ENCODE measurements at places on chromosomes 1 and 21.

DNA sequence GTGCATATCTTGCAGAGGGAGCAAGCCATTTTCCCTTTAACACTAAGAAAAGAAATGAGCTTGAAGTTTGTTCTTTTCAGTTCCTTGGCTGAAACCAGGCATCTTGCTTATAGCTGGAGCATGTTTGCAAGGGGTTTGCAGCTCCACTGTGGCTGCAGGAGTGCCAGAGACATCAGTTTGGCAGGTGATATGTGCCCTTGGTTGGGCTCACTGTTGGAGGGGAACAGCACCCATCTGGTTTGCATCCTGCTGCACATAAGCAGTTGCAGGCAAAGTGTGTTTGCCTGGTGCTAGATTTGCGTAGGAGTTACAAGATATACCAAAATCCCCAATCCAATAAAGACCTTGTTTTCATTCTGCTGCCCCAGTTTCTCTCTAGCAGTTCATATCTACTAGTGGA, 47.8 kb upstream of the IKBKE start:
- DNase-seq, result no peak

DNA sequence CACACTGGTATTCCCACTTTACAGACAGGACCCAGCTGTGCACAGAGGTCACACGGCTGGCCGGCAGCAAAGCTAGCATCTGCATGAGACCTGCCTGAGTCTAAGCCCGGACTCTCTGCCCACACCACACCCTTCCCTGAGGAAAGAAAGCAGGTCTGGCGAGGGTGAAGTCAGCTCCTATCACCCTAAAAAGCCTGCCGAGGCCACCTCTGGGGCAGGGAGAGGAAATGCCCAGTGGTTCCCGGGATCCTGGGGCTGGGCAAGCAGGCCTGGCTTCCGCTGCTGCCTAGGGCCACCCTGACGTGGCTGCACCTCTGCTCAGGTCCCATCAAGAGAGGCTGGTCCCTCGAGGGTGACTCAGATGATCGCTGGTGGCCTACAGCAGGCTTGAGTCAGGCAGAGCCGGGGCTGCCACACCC, 42.2 kb downstream of the RAP1GAP start:
- DNase-seq, result no peak

GRCh38 chr1:65193129-65193695, 45.2 kb downstream of the AK4 start:
- no peak for DNase-seq

- DNase-seq, result no peak
Observed at GRCh38 chr21:38718481-38718880, 87.2 kb upstream of the ETS2 start.

- no peak for DNase-seq
Observed at GRCh38 chr1:204946640-204947039, 76.0 kb downstream of the NFASC start.

- DNase-seq, result no peak
Observed at GRCh38 chr1:7529917-7530316, 241.2 kb upstream of the VAMP3 start.

GRCh38 chr1:152640351-152640750, 17.4 kb upstream of the LCE3A start:
- DNase-seq, result no peak

- DNase-seq, result no peak
Observed at GRCh38 chr1:2283991-2284895, 56.1 kb downstream of the SKI start.

- DNase-seq, result no peak
Observed at GRCh38 chr1:91065337-91065736, 43.5 kb upstream of the ZNF644 start.

DNA sequence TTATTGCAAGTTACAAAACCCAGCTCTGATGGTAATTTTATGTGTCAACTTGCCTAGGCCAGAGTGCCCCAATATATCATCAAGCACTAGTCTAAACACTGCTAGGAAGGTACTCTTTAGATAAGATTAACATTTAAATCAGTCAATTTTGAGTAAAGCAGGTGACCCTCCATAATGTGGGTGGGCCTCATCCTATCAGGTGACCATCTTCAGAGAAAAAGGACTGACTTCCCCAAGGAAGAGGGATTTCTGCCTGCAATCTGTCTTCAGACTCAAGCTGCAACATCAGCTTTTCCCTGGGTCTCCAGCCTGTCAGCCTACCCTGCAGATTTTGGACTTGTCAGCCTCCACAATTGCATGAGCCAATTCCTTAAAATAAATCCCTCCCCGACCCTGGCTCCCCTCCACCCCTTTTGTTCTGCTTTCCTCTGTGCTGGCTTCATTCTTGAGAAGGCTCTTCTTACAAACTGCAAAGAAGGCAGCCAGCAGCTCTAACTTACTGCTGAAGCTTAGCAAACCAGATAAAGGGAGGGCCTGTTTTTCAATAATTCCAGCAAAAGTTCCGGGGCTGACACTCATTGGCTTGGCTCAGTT, 56.4 kb upstream of the RUNX3 start:
- DNase-seq, result no peak

DNA sequence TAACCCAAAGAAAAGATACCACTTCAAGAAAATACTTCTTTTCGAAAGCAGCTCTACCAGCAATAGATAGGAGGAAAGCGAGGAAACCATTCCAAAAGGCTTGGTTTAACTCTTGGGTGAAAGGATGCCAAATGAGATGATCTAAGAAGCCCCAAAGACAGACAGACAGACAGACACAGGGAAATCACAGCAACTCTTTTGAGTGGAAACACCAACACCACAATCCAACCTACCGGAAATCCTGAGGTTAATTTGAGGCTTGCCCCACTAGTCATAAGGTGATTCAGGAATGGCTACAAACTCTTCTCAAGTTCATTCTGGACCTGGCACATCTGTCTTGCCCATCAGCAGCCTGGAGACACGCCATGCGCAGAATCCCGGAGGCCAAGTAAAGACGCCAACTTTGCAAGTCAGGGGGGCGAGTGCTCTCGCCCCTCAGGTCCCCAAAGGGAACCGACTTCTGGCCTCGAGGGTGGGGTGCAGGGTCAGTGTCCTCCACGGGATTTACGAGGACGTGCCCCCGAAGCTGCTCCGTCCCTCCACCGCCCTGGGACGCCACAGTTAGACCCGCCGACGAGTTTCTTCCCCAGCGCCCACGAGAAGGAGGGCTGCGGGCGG, 778 bp downstream of the EVI5 start:
- no peak for DNase-seq

GRCh38 chr1:228030451-228031201, 23.8 kb downstream of the WNT3A start:
- no peak for DNase-seq

DNA sequence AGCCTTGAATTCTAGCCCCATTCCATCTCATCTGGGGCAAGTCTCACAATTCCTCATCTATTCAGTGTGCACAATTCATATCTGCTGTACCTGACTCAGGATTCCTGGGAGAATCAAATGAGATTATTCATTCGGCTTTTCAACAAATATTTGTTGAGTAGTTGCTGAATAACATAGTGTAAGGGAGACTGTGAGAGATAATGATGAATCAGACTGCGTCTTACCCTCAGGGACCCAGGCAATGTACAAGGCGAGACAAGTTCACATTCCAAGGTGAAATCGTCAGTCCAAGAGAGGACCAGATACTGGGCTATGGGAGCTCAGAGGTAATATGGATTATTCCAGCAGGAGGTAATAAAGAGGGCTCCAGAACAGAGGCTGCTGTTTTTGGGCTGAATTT, 67.8 kb upstream of the SMYD2 start:
- DNase-seq, result no peak

DNA sequence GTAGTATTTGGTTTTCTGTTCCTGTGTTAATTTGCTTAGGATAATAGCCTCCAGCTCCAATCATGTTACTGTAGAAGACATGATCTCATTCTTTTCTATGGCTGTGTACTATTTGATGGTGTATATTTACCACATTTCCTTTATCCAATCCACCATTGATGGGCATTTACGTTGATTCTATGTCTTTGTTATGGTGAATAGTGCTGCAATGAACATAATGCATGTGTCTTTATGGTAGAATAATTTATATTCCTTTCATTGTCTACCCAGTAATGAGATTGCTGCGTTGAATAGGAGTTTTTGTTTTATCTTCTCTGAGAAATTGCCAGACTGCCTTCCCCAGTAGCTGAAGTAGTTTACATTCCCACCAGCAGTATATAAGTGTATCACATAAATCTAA, 538.8 kb downstream of the LRRIQ3 start:
- no peak for DNase-seq

DNA sequence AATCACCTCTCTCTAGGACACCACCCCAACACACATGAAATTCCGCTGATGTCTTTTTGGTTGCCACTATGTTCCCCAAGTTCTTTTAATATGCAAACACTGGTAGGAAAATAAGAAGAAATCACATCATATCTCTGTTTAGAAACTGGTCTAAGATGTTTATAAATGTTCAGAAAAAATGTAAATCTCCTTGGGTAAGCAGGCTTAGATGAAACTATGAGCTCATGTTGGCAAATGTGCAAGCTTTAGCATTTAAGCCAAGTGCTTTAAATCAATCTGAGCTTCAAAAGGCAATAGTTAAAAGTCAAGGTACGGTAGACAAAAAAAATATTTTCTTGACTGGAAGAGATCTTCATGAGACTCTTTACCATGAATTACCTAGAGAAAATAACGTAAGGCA, 25.2 kb upstream of the SLAMF9 start:
- DNase-seq, result no peak

GRCh38 chr1:22916471-22916820, 56.2 kb downstream of the LACTBL1 start:
- DNase-seq, result no peak

DNA sequence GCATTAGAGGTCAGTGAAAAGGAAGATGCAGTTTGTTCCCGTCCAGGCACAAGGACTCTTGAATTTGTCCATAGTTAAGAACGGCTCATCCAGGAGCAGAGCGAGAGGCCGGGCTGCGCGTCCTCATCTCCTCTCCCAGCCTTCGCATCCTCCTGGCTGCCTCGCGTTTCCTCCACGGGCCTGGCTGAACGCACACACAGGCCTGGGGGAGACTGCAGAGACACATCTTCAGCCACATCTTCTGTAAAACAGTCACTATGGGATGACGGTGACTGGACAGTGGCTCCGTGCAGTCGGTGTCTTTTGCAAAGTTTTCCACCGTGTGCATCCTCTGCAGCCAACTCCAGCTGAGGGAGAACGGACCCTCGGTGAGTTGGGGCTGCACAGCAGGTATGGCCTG, 89.7 kb downstream of the PSMG1 start:
- DNase-seq, result no peak

GRCh38 chr1:234533975-234534876, 55.2 kb upstream of the TARBP1 start:
- DNase-seq, result no peak

DNA sequence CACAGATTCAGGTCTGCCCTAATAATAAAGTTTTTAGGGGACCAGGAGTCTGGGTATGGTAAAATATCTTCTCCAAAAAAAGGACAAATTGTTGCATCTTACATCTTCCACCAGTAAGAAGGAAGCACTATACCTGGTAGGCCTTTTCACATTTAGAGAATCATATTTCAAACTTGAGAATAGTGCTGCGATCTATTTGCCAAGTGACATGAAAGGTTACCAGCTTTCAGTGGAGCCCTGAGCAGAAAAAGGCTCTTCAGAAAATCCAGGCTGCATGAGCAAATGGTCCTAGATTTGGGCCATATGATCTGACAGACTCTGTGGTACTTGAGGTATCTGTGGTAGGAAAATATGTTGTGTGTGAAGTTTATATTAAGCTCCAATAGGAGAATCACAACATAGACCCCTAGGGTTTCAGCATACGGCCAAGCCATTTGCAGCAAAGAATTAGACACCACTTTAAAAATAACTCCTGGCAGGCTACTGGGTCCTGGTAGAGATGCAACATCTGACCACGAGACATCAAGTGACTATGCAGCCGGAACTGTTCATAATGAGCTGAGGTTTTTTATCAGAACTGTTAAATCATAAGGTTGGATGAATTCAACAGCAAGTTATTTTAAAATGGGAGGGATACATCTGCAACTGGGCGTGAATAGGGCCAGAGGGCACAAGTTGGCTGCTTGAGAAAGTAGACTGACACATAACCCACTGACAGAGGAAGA, 38.6 kb upstream of the CCDC190 start:
- DNase-seq, result no peak

- no peak for DNase-seq
Observed at GRCh38 chr1:25617625-25618432, 1.2 kb downstream of the MAN1C1 start.

GRCh38 chr1:222229672-222230312, 318.1 kb downstream of the HHIPL2 start:
- no peak for DNase-seq

GRCh38 chr21:20419772-20420171, 578.4 kb upstream of the NCAM2 start:
- no peak for DNase-seq

DNA sequence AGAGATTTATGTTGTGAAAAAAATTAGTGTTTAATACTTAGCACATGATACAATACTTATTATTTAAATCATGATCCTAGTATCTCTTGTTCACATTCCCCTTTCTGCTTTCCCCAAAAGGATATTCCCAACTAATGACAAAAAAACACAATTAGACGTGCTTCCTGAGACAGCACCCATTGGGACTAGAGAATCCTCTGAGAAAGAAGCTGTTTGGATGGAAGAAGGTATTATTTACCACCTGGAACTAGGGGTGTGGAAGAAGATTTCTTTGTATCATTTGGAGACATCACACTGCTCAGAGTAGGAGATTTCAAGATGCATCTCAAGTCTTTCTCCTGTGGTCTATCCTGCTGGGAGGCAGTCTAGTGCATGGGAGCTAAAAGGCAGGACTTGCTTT, at the start of gene OR10Z1:
TSS of gene OR10Z1 (plus strand) at position 301 of the 400 bp plus-strand sequence. CDS start 1,171 bp downstream, outside the sequence.
- no peak for DNase-seq

- DNase-seq, result no peak
Observed at GRCh38 chr1:112268408-112268807, 127.6 kb upstream of the CTTNBP2NL start.

- no peak for DNase-seq
Observed at GRCh38 chr1:157073944-157074685, 25.5 kb downstream of the ETV3L start.

DNA sequence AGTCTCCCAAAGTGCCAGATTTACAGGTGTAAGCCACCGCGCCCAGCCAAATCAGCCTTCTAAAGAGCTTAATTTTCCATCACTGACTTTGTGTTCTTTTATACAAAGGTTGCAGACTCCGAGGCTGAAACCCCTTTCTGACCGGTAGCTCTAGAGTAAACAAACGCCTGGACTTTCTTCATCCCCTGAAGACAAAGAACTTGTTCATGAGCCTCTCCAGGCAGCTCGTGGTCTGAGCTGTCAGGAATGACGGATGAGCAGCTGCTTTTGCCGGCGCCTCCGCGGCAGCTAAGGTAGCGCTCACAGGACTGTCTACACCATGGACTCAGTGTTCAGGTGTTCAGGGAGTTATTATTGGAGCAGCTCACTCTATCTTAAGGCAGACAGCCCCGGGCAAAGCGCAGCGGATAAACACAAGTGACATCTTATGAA, 128.5 kb upstream of the ERRFI1 start:
- no peak for DNase-seq

Measured in stimulated activated CD8-positive, alpha-beta memory T cell treated with anti-CD3 and anti-CD28 coated beads, Interleukin-7, amount 100 ng/mL, for 1 hour (primary cell).